ENCODE measurements at places on chromosomes 7 and 10.

DNA sequence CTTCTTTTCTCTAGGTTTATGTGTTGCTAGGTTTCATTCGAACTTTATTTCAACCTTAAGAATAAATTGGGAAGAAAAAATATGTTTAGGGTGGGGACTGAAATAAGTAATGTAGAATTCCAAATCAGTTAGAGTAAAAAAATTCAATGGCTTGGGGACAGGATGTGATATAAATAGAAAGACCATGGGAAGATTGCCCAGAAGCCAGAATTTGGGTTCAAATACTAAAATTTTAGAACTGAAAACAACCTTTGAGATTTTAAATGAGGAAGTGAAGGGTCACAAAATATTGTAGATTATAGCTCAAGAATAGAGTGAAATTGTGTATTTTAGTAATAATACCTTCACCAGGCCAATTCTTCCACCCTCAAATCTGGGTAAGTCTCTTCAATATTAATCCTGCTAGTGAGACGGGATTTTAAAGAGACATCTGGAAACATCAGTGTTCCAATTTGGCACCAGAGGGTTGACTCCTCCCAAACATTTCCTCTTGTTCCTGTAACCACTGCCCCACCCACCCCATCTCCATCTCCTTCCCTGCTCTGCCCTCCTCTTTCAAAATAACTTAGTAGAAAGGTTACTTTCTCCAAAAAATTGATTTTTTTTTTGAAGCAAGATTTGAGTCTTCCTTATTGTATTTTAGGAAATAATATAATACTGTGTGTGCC is 51.3 kb upstream of the FAM3C start:
- no peak for DNase-seq

DNA sequence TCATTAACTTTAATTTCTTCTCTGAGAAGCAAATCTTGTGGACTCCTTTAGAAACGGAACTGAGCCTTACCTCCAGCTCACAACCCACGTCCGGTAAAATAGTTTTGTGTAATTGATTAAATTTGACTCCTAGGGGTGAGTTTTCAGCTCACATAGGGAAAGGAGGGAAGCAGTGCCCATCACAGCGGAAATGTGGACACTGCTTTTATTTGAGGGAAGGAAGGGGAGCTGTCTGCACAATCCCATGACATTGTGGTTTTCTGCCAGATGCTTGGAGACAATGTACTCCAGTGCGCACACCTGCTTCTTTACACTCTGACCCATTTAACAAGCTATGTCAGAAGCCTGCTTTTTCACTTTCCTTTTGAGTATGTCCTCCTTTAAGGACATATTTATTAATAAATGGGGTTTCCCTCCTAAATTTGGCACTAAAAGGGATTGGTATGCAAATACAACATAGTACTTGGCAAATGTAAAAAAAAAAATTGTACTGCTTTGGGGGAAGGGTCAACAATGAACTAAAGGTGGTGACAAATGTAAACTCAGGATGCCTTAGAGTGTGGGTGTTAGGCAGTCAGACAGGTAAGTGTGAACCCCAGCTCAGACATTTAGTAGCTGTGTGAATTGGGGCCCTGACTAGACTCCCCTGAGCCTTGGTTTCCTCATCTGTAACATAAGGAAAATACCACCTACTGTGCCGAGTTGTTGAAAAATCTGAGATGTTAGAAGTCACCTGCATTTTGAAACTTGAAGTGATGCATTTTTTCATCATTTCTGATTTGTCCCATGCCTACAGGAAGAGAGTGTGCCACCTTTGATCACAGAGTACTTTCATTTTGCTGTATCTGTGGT is 90.2 kb upstream of the KLF6 start:
- DNase-seq = no peak

DNA sequence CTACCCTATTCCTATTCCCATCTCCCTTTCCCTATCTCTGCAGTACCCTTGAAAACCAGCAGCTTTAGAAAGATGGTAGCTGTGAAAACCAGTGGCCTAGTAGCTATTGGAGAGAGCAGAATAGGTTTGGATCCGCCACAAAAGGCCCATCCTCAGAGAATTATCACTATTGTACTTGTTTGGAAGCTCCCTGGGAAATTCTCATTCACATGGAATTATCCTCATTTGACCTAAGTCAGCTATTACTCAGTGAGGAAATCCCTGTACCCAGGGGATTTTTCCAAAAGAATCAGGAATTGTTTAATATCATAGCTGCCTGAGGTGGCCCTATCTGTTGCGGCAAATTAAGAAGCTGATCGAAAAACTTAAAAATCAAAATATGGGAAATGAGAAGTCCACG is 51.6 kb downstream of the DGKI start:
- no peak for DNase-seq

- no peak for DNase-seq
Measured at GRCh38 chr7:73717025-73717807, 2.3 kb downstream of the STX1A start.

GRCh38 chr10:48751730-48752129 is 67.1 kb downstream of the WDFY4 start:
- DNase-seq = no peak

All from A549 (cell line).